Esophagus mucosa (tissue), 1 donor: ENCODE measurements at places on chromosomes 12 and 14.

GRCh38 chr14:102320033-102320660 is 601 bp downstream of the ZNF839 start:
- no peak for ATAC-seq

GRCh38 chr12:118259079-118259478 is 113.6 kb downstream of the TAOK3 start:
- ATAC-seq: no peak

DNA sequence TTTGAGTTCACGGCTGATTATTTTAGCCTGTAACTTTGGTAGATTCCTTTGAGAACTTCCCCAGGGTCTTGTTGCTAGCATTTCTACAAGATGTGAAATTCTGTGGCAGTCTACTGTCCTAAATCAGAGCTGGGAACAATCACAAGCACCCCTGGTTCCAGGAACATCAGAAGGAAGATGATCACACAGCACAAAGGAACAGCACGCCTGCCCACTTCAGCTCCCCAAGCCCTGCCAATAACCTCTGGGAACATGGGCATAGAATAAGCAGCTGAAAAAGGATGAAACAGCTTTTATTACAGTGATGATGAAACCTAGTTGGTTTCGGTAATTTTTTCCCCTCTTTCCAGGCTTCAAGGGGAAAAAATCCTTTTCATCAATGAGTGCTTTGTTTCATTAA is 12.3 kb downstream of the GPR19 start:
- ATAC-seq: no peak

DNA sequence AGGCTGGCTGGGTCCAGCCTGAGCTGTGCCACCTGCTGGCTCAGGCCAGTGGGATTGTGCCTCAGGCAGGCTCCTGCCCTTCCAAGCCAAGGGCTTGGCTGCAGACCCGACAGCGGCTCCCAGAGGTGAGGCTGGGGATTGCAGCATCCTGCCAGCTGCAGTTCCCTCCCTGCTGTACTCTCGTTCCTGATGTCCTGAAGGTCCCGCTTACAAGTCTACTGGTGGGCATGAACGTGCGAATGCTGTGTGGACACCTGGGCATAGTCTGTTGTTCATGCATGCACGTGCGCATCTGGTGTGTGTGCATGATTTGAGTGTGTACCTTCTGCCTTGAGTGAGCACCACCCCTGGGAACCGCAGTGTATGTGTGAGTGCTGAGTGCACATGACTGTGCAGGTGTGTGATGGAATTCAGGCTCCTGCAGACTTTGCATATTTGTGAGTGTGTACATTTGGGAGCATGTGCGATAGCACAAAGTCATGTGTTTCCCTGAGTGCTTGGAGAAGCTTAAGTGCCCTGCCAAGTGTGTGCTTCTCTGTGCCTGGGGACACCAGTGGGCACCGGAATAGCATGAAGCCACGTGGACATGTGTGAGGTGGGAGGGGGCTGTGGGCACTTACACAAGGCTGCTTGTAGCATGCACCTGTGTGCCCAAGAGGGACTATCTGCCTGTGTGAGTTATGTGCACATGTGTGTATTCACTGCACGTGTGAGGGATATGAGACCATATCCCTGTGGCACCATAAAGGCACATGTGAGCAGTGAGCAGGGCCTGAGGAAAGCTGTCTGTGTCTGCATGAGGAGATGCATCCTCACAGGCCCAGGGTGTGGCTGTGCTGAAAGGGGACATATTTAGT is 19.3 kb upstream of the KRT7 start:
- ATAC-seq: peak; percentile 45

- ATAC-seq: peak; percentile 45
Observed at GRCh38 chr14:70563869-70564268, 29.1 kb upstream of the ADAM20 start.

DNA sequence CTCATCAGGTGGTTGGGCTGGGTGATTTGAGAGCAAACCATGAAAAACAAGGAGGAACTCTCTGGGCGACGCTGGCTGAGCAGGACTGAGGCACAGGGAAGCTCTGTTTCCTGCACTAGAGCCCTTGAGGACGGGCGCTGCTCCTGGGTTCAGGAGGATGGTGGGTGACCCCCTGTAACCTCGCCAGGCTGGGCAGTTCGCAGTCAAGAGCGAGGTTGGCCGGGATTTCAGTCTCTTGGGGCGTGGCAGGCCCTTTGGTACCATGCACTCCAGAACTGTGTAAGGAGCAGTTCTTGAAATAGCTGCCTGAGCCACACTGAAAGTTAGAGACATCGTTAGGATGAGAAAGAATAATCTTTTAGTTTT is 202.2 kb downstream of the TSPAN9 start:
- ATAC-seq: no peak

DNA sequence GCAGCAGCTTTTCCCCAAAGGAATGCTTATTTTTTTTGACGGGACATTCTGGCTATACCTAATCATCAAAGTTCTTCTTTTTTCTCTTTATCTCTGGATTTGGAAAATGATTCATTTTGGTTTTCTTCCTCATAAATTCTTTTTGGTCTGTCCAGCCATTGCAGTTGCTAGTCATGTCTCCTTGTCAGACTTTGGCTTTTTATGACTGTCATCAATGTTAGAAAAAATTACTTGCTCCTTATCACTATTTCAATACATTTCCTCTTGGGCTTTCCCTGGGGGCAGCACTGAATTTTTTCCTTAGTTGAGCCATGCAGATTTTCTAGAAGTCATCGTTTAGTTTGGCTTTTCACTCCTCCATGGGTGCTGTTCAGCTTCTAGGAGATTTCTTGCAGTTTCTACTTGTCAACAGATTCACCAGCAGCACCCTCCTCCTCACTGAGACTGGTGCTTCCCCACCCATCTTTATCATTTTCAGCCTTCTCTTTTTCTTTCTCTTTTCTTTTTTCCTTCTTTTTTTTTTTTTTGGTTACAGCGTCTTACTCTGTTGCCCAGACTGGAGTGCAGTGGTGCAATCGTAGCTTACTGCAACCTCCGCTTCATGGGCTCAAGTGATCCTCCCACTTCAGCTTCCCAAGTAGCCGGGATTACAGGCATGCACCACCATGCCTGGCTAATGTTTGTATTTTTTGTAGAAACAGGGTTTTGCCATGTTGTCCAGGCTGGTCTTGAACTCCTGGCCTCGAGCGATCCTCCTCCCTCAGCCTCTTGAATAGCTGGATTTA is 5.2 kb downstream of the ADIPOR2 start:
- ATAC-seq: no peak

- ATAC-seq: no peak
Observed at GRCh38 chr12:66467932-66468331, 165.6 kb downstream of the HELB start.

GRCh38 chr12:15751741-15752140 is 37.4 kb downstream of the EPS8 start:
- no peak for ATAC-seq

- peak; percentile 97 for ATAC-seq
Observed at GRCh38 chr14:78010688-78011087, 159.5 kb upstream of the NRXN3 start.

DNA sequence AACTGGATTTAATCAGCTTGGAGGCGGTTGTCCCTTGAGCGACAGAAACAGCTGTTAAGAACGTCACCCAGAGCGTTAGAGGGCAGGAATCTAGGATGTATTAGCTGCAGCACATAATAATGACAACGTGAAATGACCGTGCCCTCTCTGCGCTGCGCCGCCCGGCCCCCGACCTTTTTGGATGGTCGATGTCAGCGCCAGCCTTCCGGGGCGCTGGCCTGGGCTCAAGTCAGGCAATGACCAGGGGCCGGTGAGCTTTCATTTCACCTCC is 427 bp upstream of the TMEM120B start:
- ATAC-seq: peak; percentile 22

DNA sequence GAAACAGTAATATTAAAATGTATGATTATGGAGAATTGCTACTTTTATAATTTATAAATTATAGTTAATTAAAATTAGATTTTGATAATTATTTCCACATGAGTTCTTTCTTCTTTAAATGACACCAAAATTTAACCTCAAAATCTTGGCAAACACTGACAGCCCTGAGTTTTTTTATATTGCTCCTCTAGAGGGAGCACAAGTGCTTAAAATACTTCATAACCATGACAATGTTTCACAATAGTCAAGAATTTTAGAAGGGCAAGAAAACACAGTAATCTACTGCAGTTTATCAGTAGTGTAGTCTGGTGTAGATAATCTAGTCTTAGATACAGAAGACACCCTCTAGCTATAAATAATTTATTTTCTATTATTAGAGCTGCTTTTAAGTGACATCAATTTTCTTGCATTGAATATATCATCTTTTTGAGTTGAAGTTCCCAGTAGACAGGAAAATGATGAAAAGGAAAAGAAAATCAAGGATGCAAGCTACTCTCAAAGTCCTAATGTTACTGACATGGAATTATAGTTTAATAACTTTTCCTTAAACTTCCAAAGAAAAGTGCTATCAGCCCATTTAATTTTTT is 14.3 kb upstream of the PTGER2 start:
- peak; percentile 41 for ATAC-seq

- ATAC-seq: peak; percentile 66
Observed at GRCh38 chr12:104665296-104665695, 208.5 kb downstream of the CHST11 start.

- ATAC-seq: no peak
Observed at GRCh38 chr14:99382781-99383471, 97.7 kb downstream of the SETD3 start.

DNA sequence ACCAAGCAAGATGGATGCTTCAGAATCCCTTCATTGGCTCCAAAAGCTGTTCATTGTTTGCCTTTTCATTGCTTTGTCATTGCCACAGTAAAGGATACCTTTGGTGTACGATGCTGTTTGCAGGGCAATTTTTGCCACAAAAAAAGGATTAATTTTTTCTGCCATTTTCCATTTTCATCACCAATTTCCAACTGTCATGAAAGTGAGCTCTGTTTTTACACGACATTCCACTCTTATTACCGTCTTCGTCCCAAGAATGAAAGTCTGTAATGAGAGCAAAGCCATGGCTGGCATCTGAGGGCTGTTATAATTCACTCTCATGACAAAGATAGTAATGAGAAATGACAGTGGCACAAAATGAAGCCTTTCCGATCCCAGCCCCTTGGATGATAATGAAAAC is 272.7 kb upstream of the DCN start:
- no peak for ATAC-seq

DNA sequence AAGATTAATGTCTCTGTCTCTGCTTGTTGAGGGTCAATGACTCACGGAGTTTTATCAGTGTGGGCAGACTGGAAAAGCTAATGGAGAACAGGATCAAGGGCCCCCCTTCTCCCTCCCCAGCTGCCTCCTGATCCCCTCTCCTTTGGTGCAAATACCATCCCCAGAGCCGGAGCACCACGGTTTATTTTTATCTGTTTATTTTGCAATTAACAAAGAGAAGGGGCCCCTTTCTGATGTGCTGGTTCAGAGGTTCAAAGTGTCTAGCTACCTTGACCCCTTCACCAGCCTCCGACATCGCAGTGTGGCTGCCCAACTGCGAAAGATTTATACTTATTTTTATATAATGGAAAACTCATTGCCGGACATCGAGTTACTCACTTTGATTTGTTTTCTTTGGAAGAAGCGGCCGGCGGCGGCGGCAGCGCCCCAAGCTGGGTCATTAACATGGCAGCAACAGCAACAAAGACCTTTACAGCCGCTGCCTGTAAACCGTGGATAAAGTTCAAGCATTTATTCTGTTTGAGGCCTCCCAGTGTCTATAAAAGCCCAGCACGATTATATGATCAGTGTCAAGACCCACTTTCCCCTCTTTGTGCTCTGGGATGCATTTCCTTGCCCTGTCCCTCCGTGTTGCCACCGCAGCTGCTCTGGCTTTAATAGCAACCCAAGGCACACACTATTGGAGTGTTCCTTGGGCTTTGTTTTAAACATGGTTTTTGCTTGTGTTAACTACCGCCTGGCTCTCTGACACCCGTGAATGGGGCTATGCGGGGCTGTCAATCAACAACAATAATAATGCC is 47.4 kb upstream of the PARP11 start:
- ATAC-seq: no peak

DNA sequence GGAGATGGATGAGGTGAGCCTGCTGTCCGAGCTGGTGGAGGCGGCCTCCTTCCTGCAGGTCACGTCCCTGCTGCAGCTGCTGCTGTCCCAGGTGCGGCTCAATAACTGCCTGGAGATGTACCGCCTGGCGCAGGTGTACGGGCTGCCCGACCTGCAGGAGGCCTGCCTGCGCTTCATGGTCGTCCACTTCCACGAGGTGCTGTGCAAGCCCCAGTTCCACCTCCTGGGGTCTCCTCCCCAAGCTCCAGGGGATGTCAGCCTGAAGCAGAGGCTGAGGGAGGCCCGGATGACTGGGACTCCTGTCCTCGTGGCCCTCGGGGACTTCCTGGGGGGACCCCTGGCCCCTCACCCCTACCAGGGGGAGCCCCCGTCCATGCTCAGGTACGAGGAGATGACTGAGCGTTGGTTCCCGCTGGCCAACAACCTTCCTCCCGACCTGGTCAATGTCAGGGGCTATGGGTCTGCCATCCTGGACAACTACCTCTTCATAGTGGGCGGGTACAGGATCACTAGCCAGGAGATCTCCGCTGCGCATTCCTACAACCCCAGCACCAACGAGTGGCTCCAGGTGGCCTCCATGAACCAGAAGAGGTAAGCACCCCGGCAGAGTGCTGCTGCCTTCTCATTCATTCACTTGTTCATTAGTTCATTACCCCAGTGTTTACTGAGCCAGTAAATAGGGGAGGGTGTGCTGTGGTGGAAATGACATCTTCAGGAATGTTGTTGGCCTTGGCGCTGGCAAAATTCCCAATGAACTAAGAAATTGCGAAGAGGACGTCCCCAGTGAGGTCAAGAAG is 774 bp upstream of the MANSC4 start:
- peak; percentile 51 for ATAC-seq

GRCh38 chr14:23877111-23877510 is 76.5 kb upstream of the DHRS4 start:
- no peak for ATAC-seq

- no peak for ATAC-seq
Observed at GRCh38 chr12:75848431-75848925, 183.1 kb downstream of the PHLDA1 start.
